ENCODE measurements at places on chromosomes 6 and 20.

DNA sequence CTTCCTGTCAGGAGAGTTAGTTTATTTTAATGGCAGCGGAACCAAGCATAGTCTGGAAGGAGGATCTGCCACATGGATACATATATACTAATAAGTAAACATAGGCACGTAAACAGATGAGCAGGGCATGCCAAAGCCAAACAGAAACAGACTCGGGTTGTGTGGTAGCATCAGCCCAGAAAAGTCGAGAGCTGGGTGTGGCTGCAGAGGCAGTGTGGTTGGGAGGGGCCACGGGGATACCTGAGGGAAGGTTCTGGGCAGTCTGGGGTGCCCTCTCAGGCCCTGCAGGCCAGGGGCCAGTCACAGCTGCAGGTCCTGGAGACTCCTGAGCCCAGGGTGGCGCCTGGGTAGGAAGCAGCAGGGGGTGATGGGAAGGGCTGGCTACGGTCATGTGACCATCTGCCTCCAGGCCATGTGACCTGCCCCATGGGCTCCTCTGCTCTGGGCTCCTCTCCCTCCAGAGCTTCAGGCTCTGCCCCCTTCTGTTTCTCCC, 42.8 kb upstream of the MRPS10 start:
- no peak for DNase-seq

- no peak for DNase-seq
These were observed 45.5 kb upstream of the GLP1R start for GRCh38 chr6:39003072-39003471.

DNA sequence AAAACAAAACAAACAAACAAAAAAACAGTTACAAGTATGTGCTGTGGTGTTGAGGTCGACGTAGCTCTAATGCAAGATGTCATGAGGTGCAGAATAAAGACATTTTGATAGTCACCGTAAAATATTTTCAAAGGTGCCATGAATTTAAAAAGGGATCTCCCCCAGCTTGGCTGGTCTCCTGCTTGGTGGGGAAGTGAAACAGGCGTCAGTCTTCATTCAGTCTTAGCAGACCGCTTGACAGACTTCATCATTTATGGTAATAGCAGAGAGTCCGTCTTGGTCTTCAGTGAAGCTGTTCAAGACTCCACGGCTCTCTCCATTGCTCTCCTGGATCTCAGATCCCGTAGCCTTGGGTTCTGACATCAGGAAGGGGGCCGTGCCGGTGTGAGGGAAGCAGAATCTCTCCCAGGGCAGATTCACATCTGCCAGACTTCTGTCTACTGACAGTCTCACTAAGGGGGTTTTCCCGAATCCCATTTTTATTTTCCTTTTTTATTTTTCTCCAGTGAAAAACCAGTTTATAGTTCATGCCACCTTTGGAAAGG, 1.6 kb downstream of the SLC24A3 start:
- no peak for DNase-seq

DNA sequence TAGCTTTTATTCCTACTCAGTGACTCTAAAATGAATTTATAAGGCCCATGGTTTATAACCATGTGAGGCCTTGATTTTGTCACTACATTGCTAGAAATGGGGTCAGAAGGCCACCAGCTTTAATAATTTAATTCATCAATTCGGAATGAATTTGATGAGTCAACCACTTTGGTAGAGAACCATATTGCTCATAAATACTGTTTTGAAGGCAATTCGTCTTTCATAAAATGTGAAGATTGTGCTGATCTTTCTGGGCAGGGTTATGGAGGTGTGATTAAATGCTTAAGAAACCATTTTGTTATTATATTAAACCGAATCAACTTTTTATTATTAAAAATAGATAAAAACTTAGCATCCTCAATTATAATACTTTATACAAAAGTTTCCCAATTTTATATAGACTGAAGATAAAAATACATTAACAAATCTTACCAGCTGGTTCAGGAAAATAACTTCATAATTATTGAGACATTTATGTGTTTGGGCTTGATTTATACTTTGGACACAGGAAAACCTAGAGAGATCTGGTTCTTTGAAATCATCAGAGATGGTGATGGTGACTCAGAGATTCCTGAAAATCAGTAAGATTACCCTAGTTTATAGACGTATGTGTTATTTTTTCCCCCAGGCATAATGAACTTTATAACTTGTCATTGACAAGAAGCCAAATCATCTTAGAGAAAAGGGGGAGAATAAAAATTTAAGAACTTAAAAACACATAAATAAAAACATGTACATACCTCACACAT, 10.6 kb downstream of the HCRTR2 start:
- DNase-seq: no peak

GRCh38 chr6:120410586-120410985, 923.7 kb downstream of the TBC1D32 start:
- DNase-seq: no peak

GRCh38 chr6:44431118-44431725, 43.7 kb downstream of the CDC5L start:
- no peak for DNase-seq

GRCh38 chr20:1803061-1803931, 91.9 kb upstream of the SIRPA start:
- DNase-seq: no peak

GRCh38 chr6:61909486-61909885, 376.5 kb downstream of the KHDRBS2 start:
- DNase-seq: no peak

DNA sequence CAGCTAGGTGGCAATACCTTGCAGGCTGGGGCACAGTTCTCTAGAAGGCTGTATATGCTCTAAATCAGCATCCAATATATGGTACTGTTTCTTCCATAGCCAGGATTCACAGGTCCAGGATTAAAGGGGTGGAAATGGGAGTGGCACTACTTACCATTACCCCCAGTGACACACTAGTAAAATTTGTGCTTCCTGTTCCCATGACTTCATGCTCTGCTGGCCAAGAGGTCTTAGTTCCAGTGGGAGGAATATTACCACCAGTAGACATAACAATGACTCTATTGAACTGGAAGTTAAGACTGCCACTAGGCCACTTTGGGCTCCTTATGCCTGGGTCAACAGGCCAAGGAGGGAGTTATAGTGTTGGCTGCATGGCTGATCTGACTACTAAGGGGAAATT, 174.3 kb upstream of the TNFAIP3 start:
- no peak for DNase-seq

DNA sequence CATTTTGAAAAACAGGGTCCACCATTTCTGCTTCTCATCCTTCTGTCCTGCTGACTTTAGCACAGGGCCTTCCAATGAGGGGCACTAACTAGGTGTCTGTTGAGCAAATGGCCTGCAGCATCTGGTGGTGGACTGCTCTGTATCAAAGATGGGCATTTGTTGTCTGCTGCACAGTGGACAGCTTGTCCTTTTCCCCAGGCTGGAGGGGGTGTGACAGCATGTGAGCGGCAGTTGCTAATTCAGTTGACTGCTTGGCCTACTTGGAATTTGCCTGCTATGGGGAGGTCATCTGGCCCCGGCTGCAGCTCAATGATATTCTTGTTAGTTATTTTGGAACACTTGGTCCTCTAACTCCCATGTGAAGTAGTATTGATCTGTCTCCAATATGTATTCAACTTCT, 93.7 kb downstream of the SH3BGRL2 start:
- DNase-seq: no peak

DNA sequence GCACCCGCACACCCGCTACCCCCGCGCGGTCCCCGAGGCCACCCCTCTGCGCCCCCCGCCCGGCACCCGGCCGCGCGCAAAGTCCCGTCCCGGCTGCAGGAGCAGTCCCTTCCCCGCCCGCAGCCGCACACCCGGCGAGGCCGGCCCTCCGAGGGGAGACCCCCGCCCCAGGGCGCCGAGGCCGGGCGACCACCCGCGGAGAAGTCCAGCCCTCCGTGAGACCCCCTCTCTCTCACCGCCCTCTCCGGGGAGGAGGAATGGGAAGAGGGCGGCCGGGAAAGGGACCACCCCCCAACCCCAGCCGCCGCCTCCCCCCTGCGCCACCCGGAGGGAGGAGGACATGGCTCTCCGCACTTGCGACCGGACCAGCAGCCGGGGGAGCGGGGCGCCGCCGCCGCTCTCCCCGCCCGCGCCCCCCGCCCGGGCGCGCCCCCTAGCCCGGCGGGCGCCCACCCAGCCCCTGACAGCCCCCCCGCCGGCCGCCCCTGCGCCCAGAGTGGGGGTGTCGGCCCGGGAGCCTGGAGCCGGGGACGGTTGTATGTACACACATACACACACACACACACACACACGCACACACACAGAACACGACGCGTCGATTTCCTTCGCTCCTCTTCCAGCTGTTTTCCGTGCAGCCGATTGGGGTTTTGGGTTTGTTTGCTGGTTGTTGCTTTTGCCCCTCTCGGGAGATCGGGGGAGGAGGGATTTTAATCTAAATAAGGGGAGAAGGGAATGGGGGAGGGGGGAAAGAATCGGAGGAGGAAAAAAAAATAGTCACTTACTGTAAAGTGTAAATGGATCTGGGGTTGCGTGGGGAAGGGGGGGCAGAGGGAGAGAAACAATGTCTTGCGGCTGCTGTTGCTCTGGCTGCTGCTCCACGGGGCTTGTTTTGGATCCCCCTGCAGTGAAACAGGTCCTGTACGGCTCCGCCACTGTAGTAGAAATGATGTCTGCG, at the start of gene ATXN1:
TSS of gene ATXN1 (minus strand) at position 945 of the 955 bp plus-strand sequence.
- no peak for DNase-seq

- no peak for DNase-seq
These were observed 94.0 kb upstream of the MCHR2 start for GRCh38 chr6:100088009-100088408.

GRCh38 chr20:46688151-46689081, 828 bp downstream of the TP53RK start:
- no peak for DNase-seq

DNA sequence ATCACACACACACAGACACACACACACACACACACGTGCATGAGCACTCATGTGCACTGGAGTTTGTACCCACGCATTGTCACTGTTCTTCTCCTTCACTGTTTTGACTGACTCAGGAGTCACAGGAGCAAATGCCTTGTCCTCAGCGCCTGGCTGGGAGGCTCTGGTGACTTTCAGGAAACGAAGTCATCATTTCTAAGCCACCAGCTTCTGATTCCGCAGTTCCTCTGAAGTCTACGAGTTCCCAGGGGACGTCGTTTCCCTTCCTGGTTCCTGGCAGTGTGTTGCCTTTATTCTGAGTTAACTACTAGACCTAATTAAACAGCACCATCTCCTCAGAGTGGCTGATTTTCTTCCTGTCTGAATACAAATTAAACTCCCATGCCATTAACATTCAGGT, 82.2 kb upstream of the PMEPA1 start:
- DNase-seq: no peak

DNA sequence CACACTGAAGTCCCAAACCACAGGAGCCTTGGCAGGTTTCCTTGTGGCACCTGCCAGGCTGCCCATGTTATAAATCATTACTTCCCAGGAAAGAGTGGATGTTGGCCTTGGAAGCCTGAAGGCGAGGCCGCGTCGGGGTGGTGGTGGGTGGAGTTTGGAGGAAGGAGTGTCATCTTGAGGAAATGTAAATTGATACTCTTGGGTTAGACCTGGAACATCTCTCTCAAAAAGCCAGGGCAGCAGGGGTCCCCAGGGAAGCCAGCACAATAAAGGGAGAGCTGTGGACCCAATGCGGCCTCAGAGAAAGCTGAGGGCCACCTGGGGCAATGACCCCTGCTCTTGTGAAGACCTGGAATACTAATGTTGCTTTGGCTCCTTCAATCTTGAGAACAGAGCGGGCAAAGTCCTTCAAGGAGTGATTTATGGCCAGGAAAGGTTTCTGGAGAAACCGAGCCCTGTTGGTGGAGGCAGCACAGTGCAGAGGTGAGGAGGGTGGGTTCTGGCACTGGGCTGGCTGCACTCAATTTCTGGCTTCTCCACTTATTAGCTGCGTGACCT, 26.3 kb upstream of the TRAF3IP2 start:
- no peak for DNase-seq

DNA sequence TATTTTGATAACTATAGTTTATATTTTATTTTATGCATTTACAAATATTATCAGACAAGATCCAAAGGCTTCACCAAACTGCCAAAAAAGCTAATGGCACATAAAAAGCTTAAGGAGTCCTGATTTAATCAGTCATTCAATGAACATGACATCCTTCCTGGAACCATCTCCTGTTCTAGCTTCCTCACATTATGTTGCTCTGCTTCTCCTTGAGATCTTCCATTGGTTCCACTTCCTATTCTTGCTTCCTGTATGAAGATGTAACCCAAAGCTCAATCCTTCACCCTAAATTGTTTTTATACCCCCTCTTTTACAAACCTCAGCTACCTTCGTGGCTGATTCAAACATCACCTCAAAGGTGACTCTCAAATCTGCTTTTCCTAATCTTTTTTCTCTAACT, 4.5 kb upstream of the BRD2 start:
- DNase-seq: no peak

DNA sequence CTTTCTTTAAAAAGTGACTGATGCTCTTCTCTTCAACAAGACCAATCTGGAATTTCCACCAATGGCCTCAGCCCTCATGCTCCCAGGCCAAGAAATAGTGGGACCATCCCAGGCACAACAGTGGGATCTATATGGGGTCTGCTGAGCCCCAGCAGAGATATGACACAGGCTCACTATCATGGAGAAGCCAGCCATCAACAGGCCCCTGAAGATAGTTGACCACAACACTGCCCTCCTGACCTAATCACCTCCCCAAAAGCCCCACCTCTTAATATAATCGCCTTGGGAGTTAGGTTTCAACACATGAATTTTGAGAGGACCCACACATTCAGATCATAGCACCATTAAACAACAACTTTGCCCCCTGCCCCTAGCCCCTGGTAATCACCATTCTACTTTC, 16.8 kb upstream of the MCM3 start:
- no peak for DNase-seq
